Forelimb muscle (tissue), 1 donor: ENCODE measurements at places on chromosomes 1 and 21. TPM values are rescaled to one million over a fixed set of nuclear protein-coding genes. Genes with fewer than 3 reads are reported as not detected.
A peak's percentile ranks its signal among the peaks of the same experiment; 100 is the strongest.

The ATP1B1 gene
- 16.1 TPM for polyA plus RNA-seq

The CHIA gene
- polyA plus RNA-seq, result not detected

The CDC42BPA gene
- polyA plus RNA-seq, result 25.6 TPM

The PTAFR gene
- 1.7 TPM for polyA plus RNA-seq

The RIMKLA gene
- polyA plus RNA-seq, result 0.89 TPM

- no peak for DNase-seq
These were observed 112.5 kb downstream of the RRAGC start for GRCh38 chr1:38746941-38747600.

DNA sequence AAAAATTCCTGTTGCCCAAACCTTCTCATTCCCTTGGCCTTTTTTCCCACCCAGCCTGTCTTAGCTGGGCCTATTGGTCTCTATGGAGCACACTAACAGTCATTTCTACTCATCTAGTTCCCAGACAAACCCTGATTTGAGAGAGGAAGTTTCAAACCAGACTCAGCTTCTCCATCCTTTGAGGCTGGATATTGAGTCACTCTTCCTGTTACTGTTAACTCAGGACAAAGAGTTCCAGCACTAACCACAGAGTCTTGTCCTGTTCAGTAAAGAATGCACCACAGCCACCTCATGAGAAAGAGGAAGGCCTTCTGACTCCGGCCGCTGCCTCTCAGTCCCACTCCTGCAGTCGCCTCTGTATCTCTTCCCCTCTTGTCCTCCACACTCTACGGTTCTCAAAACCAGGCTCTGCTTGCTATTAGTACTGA is 137.8 kb downstream of the PTPRC start:
- no peak for DNase-seq

GRCh38 chr1:229554886-229555621 is 3.5 kb downstream of the ABCB10 start:
- DNase-seq, result no peak

DNA sequence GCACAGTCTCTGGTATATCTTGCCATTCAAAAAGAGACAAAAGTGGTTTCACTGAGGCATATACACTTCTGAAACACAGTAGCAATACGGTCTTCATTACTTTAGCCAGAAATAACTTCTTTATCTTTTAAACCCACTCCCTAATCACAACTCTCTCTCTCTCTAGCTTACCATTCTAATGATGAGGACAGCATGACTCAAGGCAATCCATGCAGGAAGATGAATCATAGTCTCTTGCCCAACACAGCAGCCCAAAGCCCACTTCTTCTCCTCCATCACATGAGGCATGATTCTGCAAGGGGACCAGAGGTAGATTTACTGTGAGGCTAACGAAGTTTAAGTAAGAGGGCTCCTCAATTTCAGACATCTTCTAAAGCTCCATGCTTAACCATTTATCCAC is 285.0 kb upstream of the NR5A2 start:
- no peak for DNase-seq

DNA sequence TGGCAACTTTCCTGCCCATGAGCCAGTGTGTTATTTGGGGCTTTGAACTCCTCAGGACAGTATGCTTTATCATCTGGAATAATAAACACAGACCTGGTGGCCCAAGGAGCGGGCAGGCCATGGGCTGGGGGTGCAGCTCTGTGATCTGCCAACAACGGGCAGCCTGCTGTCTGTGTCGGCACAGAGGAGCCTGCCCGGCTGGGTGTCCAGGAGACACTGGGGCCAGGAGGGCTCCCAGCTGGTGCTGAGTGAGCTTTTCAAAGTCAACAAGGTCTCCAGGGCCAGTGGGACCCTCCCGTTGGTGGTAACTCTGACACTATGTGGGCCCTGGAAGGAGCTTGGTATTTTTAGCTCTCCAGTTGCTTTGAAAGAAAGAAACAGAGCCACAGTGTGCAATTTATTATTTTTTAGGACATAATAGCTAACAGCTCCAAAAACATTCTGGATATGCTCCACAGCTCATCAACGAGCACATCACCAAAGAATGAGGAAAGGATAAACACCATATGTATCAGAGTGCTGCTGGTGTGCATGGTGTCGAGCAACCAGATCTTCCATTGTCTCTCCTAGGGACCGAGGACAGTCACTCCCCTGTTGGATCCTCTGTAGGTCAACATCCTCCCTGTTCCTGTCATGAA is 488.7 kb upstream of the USP24 start:
- no peak for DNase-seq

DNA sequence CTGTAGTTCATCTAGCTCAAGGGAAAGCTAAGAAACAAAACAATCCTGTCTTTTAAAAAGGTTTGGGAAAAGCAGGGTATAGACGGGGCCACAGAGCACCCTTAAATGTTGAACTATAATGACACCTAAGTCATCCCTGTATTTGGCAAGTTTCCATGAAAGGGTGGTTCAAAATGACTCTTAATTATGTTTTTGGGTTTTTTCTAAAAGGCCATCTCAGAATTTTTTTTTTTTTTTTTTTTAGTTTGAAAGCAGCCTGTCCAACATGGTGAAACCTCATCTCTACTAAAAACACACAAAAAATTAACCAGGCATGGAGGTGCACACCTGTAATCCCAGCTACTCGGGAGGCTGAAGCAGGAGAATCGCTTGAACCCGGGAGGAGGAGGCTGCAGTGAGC is 22.2 kb downstream of the TOMM20 start:
- no peak for DNase-seq

DNA sequence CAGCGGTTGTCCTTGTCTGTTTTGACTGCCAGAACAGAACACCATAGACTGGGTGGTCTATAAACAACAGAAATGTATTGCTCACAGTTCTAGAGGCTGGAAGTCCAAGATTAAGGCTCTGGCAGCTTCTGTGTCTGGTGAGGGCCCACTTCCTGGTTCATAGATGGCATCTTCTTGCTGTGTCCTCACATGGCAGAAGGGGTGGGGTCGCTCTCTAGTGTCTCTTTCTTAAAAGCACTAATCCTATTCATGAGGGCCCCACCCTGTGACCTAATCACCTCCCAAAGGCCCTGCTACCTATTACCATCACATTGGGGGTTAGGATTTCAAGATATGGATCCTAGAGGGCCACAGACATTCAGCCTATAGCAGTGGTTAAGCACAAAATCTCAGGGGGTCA is 304.4 kb downstream of the NFIA start:
- no peak for DNase-seq

- DNase-seq, result no peak
These were observed 7.2 kb downstream of the TRAPPC3 start for GRCh38 chr1:36142121-36142520.

DNA sequence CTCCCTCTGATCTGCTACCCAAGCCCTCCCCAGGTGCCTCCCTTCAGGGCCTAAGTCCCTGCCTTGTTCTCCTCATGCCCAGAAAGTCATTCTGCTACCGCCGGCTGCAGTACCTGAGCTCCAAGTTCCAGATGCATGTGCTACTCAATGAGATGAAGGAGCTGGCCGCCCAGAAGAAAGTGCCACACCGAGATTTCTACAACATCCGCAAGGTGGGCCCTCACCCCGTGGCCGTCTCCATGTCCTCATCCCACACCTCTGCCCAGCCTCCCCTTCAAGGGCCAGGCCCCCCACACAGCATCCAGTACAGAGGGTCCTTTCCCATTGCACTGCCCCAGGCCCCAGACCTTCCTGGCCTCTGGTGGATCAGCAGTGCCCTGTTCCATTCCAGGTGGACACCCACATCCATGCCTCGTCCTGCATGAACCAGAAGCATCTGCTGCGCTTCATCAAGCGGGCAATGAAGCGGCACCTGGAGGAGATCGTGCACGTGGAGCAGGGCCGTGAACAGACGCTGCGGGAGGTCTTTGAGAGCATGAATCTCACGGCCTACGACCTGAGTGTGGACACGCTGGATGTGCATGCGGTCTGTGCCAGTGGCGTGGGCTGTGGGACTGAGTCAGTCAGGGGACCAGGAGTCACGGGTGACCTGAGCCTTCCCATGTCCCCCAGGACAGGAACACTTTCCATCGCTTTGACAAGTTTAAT is 8.2 kb downstream of the AMPD2 start:
- no peak for DNase-seq

DNA sequence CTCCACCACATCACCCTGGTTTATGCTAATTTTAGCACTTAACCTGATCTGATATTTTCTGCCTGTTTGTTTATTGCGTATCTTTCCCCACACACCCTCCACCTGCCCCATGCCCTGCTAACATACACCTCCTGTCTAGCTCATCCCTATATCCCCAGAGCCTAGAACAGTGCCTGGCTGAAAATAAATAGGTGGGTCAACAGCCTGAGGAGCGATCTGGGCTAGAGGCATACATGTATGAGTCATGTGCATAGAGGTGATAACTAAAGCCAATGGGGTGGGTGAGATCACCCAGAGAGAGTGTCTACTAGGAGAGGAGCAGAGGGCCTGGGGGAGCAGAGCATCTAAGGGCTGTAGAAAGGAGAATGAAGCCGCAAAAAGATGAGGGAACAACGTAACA is 2.7 kb downstream of the HTR1D start:
- DNase-seq, result no peak

- DNase-seq, result no peak
These were observed 54.2 kb downstream of the SLC2A1 start for GRCh38 chr1:42904434-42904833.

- peak; percentile 82 for DNase-seq
These were observed 1.3 kb downstream of the CNN3 start for GRCh38 chr1:94925561-94926125.
